ENCODE measurements at places on chromosomes 3 and 15.

- DNase-seq, result no peak
These were observed 36.1 kb upstream of the SPESP1 start for GRCh38 chr15:68894208-68894607.

DNA sequence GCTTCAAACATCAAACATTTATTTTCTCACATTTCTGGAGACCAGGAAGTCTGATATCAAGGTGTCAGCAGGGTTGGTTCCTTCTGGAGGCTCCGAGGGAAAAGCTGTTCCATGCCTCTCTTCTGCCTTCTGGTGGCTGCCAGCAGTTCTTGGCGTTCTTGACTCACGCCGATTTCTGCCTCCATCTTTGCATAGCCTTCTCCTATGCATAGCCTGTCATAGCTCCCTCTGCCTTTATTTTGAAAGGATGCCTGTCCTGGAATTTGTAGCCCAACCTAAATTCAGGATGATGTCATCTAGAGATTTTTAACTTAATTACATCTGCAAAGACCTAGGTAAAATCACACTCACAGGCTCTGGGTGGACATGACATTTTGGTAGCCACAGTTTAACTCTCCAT, 70.4 kb downstream of the RGMA start:
- peak; percentile 16 for DNase-seq

DNA sequence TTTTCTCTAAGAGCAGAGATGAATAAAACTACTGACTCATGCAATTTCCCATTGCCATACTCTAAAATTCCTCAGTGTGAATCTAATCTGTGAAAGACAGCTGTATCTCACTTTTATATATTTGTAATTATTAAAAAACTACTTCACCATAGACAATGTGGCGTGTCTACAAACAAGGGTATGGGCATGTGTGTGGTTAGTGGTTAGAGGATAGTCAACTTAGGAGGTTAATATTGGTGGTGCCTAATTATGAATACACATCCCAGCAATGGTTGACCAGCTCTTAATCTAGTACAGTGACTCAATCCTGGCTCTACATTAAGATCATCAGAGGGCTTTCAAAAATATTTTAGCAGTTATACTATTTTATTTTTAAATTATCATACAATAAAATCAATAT, 94.5 kb downstream of the GOLIM4 start:
- DNase-seq, result no peak

GRCh38 chr3:162369306-162369705, 872.7 kb downstream of the OTOL1 start:
- DNase-seq, result no peak

GRCh38 chr15:61049934-61050333, 179.2 kb downstream of the RORA start:
- DNase-seq, result peak; percentile 85

DNA sequence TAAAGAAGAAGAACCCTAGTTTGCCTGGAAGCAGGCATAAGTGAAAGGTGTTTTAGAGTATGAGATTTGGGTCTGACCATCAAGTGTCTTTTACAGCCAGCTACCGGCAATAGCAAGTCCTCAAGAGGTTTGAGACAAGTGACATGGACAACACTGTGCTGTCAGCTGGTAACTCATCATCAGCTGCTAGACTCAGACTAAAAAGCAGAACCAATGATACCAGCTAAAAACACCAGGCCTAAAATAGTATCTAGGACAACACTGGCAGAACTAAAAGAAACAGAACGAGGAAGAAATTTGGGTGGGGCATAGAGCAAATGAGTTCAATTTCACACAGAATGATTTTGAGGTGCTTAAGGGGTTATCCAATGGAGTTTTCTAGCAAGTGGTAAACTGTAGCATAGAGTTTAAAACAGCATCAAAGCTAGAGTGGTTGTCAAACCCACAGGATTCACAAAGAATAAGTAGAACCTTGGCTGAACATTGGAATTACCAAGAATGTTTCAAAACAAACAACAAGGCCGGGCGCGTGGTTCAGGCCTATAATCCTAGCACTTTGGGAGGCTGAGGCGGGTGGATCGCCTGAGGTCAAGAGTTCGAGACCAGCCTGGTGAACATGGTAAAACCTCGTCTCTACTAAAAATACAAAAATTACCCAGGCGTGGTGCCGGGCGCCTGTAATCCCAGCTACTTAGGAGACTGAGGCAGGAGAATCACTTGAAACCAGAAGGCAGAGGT, 3.9 kb downstream of the CIAO2A start:
- no peak for DNase-seq

GRCh38 chr3:172471903-172472302, 23.6 kb upstream of the GHSR start:
- DNase-seq, result no peak

GRCh38 chr3:188154014-188154808, at the start of gene LPP:
Gene LPP (plus strand): TSS chr3:188154157. CDS start chr3:188406121, 251,964 bp downstream.
- DNase-seq, result peak; percentile 81

GRCh38 chr3:167361948-167362347, 18.1 kb downstream of the ZBBX start:
- DNase-seq, result no peak

DNA sequence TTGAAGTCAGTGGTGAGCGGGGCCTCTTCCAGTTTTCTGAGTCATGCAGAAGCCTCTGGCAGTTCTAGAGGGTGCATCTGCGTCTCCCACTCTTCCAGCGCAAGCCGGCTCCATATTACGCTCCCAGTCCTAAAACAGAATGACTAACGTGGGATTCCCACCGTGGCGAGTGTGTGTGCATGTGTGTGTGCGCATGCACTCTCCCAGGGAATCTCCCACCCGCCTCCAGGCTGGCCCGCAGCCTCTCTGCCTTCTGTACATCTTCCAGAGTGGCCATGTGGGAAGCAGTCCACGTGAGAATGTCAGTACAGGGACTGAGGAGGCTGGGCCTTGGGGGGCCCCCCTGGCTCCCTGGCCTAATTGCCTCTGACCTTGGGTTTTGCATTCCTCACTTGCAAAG, 87.7 kb downstream of the LSM3 start:
- peak; percentile 70 for DNase-seq

- DNase-seq, result no peak
These were observed 464 bp downstream of the GABRG3 start for GRCh38 chr15:26971271-26972018.

DNA sequence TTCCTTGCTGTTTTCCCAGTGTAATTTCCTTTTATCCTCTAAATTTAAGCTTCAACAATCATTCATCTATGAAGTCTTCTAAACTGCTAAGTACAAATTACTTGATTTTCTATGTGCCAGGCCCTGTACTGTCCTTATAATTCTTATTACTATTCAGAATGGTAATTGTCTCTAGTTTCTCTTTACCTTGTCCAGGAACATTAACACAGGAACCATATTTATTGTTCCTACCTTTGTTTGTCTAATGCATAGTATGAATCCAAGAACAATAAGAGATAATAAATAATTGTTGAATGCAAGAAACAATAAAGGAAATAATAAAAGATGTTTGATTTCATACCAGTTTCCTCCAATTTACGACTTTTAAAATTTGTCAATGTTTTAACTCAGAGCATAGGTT, 1083.2 kb downstream of the ROBO2 start:
- DNase-seq, result no peak
